ENCODE measurements at places on chromosomes 4 and X.

DNA sequence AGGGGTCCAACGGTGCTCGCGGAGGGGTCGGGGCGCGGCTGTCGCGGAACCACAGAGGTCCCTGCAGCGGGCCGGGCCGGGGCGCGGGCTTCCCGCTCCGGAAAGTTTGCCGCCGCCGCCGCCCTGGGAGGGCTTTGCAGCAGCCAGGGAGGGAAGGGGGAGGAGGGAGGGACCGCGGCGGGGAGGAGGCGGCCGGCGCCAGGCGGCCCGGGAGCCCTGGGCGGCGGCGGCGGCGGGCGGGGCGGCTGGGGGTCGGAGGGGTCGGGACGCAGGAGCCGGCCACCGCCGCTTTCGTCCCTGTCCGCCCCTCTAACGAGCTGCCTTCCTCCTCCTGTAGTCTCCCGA lies 375 bp downstream of the FGFR3 start:
- peak; percentile 53 for DNase-seq

DNA sequence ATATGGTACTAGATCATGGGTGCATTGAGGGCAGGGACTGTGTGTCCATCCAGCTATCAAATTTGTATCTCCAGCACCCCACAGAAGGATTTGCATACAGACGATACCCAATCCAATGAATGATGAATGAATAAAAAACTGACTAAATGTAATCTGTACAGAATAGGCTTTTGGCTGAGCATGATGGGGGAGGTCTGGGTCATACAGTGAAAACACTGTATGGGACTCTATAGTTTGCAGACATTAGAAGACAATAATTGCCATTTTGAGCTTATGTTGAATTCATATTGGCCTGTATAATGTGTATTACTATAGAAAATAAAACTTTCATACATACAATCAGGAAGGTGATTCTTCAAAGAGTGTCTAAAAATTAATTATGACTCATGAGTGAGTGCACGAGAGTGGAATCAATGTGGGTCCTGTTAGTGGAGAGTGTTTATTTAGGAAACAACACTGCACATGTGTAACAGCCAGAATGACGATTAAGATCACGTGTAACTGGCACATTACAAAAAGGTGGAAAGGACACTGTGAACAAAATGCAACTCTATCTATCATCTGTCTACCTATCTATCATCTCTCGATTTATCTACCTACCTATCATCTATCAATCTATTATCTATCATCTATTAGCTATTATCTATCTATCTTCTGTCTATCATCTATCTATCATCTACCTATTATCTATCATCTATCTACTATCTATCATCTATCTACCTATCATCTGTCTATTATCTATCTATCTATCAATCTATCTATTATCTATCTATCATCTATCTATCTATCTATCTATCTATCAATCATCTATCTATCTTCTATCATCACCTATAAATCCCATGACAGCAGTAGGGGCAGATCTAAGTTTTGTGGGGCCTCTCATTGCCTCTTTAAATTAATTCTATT lies 201.3 kb downstream of the PTTG2 start:
- DNase-seq = peak; percentile 8

- DNase-seq = no peak
These were observed 27.2 kb upstream of the EDNRA start for GRCh38 chr4:147453561-147454141.

GRCh38 chrX:12145402-12145801 lies 7.1 kb downstream of the FRMPD4 start:
- DNase-seq = no peak

DNA sequence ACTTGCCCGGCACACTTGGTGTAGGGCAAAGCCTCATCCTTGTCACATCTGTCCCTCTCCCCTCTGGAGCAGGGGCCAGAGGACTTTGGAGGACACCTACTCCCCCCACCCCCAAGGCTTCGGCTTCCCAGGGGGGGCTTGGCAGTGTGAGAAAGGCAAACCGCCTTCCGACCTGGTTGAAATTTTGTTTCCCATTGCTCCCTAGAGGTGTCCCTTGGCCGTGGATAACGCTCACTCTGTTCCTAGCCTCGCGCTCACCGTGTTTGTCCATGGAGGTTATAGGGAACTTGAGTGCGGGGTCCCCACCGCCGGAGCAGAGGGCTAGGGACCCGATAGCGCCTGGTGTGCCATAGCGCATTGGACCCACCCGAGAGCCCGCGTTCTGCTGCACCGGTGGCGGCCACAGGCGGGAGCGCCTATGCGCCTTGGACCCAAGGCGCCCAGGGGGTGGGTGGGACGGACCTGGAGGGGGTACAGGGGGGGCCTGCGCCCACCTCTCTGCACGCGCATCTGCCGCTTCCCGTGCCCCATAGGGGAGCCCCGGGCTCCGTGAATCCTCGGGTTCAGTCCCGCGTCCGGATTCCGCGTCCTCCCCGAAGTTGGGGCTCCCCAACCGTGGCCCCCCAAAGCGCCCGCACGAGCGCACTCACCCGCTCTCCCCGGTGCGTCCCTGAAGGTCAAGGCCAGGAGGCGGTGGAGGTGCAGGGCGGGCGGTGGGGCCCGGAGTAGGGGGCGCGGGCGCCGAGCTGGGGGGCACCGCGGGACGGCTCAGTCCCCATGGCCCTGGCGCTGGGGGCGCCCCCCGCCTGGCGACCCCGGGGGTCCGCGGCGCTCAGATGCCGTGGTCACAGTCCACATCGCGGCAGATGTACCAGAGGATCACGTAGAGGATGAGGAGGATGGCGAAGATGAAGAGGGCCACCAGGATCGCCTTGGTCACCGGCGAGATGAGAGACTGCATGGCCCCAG lies 82.7 kb upstream of the DHRSX start:
- DNase-seq = no peak

All from CD4-positive, alpha-beta T cell treated with Interleukin-21 for 1 hour (primary cell).